ENCODE measurements at places on chromosomes 11 and 22. TPM values are rescaled to one million over a fixed set of nuclear protein-coding genes. Genes with fewer than 3 reads are reported as not detected.
A peak's percentile ranks its signal among the peaks of the same experiment; 100 is the strongest.

DNA sequence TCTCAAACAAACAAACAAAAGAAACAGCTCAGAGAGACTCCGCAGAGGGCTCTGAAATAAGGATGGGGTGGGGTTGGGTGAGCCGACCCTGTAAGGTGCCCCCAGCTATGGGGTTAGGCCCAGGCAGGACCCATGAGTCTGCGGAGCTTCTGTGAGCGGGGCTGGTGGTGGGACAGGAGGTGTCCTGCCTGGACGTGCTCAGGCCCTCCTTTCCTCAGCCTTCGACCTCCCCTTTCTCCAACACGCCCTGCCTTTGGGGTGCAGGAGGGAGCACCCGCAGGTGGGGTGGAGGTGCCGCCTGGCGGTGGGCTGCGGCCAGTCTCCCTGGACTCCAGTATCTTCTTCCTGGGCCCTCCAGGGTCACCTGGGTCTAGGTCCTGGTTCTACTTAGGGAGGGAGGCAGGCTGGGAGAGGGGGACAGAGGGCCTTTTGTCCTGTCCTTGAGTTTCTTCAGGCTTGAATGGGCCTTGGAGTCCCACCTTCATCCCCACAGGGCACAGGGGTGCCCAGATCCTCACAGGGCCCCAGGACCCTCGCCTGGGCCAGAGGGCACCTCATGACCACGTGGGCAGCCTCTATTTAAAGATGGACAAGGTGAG is 12.3 kb downstream of the PRR33 start:
- DNase-seq, result peak; percentile 15

The SHISA8 gene
- total RNA-seq, result not detected

The OR5A1 gene
- not detected for total RNA-seq

GRCh38 chr11:42049650-42050049 is 590.2 kb upstream of the LRRC4C start:
- DNase-seq, result no peak

GRCh38 chr11:96195671-96196070 is 147.3 kb downstream of the MAML2 start:
- no peak for DNase-seq

The NEAT1 gene
- total RNA-seq, result 105 TPM

DNA sequence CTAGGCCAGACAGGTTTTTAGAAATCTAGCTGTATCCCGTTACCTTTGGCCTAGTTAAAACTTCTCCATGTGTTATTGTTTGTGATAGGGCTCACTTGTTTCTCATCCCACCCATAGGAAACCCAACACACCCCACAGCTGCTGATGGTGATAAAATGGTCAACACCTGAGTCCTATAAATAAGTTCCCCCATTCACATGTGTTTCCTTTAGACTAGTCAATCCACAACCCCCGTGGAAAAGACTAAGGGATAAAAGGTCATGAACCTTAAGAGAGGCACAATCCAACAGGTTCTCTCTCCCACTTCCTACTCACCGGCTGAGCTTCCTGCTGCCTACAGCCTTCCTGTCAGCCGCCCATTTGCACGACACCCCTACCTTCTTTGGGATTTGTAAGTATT is 768.4 kb downstream of the JRKL start:
- DNase-seq, result no peak

DNA sequence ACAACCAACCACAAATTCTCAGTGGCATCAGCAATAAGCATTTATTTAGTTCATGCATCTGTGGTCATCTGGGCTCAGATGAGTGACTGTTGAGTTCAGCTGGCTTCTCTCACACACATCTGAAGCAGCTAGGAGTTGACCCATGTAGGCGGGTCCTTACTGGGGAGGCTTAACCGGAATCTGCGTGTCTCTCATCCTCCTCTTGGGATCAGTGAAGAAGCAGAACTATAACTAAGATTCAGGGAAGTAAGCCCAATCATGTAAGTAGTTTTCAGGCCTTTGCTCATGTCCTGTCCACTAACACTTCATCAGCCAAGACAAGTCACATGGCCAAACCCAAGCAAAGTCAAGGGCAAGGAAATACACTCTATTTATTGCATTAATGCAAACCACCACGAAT is 236.2 kb downstream of the C11orf87 start:
- no peak for DNase-seq

GRCh38 chr11:31810779-31811647 is at the start of gene PAX6:
PAX6 (minus strand) TSS chr11:31811322; CDS start chr11:31806411, 4,911 bp downstream.
- no peak for DNase-seq

GRCh38 chr11:103637295-103637694 is 399.1 kb upstream of the DDI1 start:
- DNase-seq, result no peak

DNA sequence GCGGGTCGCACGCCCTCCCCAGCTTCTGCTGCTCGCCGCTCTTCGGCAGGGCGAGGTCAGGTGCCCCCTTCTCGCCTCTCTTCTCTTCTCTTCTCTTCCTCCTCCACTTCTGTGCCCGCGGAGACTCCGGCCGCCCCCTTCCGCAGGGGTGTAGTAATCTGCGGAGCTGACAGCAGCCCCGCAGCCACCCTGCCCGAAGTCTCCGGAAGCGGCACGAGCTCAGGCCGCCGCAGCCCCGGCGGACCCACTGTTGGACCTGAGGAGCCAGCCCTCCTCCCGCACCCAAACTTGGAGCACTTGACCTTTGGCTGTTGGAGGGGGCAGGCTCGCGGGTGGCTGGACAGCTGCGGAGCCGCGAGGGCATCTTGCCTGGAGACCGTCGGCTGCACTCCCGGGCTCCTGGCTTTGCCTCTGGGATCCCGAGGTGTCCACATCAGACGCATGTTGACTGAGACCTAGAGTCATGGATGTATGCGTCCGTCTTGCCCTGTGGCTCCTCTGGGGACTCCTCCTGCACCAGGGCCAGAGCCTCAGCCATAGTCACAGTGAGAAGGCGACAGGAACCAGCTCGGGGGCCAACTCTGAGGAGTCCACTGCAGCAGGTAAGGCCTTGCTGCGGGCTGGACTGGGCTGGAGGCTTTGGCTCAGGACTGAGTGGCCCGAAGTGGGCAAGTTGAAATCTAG is 486 bp downstream of the STIM1 start:
- DNase-seq, result peak; percentile 48

DNA sequence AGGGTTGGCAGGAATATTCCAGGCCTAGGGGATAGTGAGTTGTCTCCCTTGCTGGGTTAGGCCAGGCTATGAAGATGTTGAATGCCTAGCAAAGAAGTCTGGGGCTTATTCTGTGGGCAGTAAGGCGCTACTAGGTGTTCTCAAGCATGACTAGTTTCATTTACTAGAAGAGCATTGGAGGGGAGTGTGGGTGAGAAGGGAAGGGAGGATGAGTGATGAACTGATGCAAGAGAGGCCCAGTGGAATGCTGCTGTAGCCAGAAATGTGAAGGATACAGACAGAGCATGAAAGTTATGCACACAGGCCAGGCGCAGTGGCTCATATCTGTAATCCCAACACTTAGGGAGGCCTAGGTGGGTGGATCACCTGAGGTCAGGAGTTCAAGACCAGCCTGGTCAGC is 33.5 kb downstream of the POU2F3 start:
- DNase-seq, result no peak

Data from uterus (tissue), 4 donors.